ENCODE measurements at places on chromosomes 4 and X. TPM values are rescaled to one million over a fixed set of nuclear protein-coding genes. Genes with fewer than 3 reads are reported as not detected.

The EGFL6 gene
- not detected for total RNA-seq

The SLITRK2 gene
- not detected for total RNA-seq

The IGSF1 gene
- not detected for total RNA-seq

The GPAT3 gene
- 4.1 TPM for total RNA-seq

The TEX13D gene
- total RNA-seq, result not detected

The PCDH7 gene
- total RNA-seq, result not detected

The GPRASP1 gene
- total RNA-seq, result 38.9 TPM

The MGARP gene
- total RNA-seq, result not detected

All from T-helper 17 cell (primary cell).